ENCODE measurements at places on chromosomes 6 and 20.

DNA sequence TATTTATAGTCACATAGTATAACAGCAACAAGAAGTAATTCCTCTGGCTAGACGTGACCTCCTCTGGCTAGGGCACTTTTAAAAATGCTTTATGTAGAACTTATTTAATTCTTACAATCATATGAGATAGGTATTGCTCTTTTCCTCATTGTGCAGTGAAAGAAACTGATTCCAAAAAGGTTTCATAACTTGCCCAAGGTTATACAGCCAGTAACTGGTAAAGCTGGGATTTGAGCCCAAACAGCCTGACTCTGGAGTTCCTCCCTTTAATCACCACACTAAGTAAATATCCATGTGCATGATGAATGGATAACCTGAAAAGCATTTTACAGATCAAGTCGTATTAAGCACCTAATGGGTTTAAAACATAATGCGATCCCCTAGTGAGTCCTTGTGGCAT lies 214.6 kb downstream of the PRL start:
- no peak for DNase-seq

GRCh38 chr6:85096976-85097375 lies 332.6 kb upstream of the TBX18 start:
- DNase-seq: no peak

DNA sequence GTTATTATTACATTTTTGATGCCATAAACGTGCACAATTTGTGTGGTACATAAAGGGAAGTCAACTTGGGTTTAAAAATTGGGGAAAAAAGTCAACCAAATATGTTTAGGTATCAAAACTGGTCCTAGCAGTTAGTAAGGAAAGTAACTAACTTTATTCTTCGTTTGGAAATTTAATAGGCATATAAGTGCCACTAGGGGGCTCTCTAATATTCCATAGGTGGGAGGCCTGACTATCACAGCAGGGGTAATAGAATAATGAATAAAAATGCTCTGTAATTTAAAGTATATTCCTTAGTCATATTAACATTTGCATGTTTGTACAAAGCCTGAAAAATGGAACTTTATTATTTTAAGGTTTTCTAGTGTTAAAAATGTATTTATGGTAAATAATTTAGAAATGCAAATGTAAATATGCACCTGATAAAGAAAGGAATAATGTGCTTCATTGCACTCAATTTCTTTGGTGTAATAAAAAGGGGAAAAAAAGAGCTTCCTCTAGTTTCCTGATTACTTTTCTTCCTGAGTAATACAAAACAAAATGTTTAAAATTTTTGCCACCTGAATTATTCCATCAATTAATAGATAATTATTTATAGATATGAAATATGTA lies 125.7 kb upstream of the HDAC2 start:
- DNase-seq: no peak

DNA sequence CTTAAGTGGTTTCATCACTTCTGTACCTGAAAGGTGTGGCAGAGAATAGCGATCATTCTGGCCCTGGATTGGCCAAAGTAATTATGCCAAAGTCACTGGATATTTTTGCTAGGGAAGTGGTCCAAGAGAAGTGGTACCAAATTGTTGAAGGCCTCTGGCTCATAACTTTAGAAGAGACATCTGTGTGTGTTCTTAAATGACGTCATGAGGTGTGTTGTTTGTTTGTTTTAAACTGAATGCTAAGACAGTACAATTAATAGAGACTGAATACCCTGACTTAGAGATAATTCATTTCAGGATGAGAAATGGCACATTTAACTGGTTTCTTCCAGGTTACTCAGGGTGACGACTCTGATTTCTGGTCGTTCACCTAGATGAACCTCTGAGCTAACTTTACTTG lies 3.3 kb downstream of the VAPB start:
- DNase-seq: no peak

- no peak for DNase-seq
Observed at GRCh38 chr20:55755861-55756260, 249.5 kb downstream of the CBLN4 start.

DNA sequence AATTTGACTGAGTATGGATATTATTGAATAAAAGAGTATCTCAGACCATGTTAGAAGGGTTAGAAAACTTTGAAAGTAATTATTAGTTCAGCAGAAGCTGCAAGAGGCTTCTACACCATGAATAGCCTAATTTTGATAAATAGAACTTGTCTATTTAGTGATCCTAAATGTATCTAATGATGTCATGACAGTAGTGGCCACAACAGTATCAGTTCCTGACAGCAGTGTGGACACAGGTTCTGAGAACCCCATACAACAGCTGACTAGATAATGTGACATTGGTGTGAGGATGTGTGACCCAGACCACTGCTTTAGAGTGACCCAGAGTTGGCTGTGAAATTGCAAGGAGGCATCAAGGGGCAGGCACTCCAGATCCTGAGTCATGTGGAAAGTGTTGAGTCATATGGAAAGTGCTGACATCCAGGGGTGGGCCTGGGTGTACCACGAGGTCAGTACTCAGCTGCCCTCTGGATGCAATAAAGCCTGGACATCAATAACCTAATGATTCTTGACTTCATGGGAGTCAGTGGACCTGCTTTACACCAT lies 754.7 kb downstream of the DHX35 start:
- no peak for DNase-seq

DNA sequence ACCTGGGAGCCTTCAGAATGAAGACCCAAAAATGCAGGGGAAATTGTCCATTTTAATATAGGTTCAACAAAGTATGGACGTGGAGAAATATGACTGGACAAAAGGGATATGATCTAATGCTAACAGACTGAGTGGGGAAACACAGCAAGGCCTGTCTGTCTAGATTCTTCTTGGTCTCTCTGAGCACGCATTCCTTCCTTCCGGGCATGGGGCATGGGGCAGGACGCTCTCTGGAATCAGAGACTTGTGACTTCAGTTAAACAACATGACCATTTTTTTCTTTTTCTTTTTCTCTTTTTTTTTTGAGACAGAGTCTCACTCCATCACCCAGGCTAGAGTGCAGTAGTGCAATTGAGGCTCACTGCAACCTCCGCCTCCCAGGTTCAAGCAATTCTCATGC lies 31.9 kb downstream of the ZBTB2 start:
- no peak for DNase-seq

DNA sequence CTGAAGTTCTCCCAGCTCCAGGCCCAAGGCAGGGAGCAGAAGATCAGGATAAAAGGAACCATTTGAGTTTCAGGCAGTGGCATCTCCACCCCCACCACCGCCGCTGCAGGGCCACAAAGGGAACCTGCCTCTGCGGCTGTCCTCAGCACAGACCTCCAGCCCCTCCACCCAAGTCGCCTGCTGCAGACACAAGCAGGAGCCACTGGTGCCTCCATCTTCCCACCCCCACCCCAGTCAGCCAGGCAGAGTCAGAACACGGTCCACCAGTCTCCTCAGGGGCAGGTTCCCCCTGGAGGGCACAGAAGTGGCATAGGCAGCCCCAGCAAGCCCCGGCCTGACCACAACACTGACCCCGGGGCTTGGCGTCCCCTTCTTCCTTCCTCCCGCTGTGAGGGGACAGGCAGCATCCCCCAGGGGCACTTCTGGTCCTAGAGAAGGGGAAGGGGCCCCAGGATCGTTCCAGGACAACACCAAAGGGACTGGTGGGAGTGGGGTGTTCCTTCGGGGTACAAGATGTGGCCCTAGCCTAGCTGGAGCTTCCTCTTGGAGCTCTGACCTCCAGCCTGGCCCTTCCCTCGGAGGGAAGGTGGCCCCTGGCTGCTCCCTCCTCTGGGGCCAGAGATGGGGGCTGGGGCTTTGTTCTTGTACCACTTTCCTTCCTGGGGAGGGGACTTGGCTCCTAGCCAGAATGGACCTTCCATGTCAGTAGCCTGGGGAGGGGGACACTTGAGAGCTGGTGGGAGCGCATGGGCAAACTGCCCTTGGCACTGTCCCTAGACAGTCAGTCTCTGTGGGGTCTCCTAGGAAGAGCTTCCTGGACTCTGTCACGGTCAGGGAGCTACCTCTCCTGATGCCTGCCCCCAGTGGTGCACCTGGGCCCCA lies 36.0 kb downstream of the YTHDF1 start:
- no peak for DNase-seq

- no peak for DNase-seq
Observed at GRCh38 chr6:153503810-153504209, 372.7 kb upstream of the RGS17 start.

GRCh38 chr6:42204768-42205282 lies 10.1 kb upstream of the GUCA1B start:
- DNase-seq: no peak

DNA sequence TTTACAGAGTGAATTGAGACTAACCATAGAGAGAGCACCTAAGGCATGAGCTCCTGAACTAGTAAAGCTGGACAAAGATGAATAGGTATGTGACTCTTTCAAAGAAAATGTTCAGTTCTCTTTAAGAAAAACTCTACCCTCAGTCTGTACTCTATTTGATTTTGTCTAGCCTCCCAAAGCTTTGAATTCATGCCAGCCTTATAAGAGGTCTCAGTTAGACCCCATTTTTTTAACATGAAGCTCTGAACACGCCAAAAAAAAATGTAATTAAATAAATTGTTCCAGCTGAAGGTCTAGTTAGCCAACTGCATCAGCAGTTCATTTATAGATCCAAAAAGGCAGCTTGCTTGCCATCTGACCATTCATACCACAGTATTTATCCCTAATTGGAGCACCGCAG lies 71.6 kb downstream of the COL9A1 start:
- no peak for DNase-seq

DNA sequence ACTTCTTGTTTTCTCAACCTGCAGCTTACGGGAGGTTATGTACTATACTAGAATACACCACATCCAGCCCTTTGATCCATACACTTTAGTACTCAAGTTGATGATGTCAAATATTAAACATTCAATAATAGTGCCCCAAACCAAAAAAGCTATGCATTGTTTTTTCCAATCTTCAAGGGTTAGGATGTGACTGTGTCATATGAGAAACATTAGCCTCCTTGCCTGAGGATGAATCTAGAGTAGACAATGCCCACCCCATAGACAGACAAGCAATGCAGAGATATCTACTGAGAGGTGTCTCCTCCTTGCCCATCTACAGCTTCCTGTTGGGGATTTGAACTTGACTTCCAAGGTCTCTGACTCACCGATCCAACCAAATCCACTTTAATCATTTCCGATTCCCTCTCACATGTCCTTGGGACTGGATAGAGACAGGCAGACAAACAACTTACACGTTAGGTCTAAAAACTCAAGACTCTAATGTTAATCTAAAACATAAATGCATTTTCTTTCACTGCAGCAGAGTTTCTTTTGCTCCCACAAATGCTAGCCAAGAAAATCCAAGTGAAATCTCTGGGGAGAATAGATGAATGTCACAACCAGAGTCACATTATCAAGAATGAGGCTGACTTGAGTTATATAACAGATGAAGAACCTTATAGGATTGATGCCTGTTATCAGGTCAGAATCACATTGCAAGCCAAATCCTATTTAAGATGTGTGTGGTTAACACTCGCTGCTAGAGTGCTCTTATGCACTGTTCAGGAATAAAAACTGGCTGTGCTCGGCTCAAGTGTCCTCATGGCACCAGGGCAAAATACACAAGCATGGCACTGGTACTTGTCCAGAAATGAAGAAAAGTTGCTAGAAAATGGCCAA lies 75.5 kb upstream of the TNFAIP3 start:
- no peak for DNase-seq

DNA sequence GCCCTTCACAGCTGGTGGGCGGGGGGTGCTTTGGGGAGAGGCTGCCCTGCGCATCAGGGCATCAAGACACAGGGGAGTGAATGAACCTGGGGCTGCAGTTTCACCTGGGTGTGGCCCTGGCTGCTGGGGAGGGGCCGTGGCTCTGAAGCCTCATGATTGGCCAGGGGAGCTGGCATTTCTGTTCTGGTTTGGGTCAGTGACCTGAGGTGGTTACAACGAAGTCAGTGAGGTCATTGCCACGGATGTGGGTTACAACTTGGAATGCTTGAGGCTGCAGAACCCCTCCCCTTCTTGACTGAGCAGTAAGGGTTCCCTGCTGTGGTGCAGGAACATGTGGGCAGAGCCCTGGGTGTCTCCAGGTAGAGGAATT lies 3.0 kb downstream of the TCEA2 start:
- DNase-seq: no peak

DNA sequence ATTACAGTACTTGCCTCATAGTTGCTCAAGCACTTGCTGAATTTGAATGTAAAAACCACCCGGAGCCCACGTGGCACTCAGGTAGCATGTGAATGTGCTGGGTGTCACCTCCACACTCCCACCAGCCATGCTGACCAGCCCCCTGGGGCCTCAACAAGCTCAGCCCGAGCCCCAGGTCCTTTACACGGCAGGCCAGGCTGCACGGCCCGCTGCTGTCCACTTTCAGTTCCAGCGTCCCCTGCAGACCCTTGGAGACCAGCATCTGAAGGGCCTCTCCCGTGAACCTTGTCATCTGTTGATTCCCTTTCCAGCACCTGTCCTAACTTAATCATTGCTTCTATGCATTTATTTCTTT lies 33.3 kb upstream of the ZBP1 start:
- no peak for DNase-seq

GRCh38 chr6:151885234-151885633 lies 77.8 kb downstream of the ESR1 start:
- DNase-seq: no peak

DNA sequence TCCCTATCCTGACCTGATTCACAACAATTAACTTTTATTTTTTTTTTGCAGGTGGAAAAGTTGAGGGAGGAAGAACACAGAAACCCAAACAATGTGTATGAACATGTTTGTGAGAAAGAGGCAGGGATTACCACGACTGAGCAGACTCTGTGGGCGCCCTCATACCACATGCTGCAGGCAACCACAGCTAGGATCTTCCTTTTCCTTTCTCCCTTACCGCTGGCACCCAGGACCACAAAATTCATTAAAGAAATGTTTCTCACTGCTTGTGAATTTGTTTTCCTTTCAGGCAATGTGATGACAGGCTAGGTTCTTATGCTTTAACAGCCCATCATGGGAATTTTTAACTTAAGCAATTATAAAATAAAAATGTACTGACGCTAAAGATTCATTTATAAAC lies 287.1 kb downstream of the GMDS start:
- DNase-seq: no peak

Measured in gastrocnemius medialis (tissue), 4 donors.